ENCODE measurements at places on chromosomes 4 and X. TPM values are rescaled to one million over a fixed set of nuclear protein-coding genes. Genes with fewer than 3 reads are reported as not detected.

CT47B1 gene
- total RNA-seq = not detected

NR0B1 gene
- not detected for total RNA-seq

ANXA5 gene
- total RNA-seq = 96.4 TPM

NKX6-1 gene
- 1.1 TPM for total RNA-seq

NEIL3 gene
- 3.8 TPM for total RNA-seq

FGG gene
- 0.64 TPM for total RNA-seq

RBM47 gene
- 70.6 TPM for total RNA-seq

CYP2U1 gene
- 0.92 TPM for total RNA-seq

PCDH18 gene
- total RNA-seq = 2.8 TPM

H2BW2 gene
- total RNA-seq = not detected

PCDH10 gene
- 0.04 TPM for total RNA-seq

VSIG4 gene
- 2.9 TPM for total RNA-seq

ACE2 gene
- 2.2 TPM for total RNA-seq

Data from esophagus mucosa (tissue), 1 donor.